Stimulated activated CD4-positive, alpha-beta T cell treated with anti-CD3 and anti-CD28 coated beads, Interleukin-15, amount 100 ng/mL, for 48 hours (primary cell): ENCODE measurements at places on chromosomes 16 and 17.

DNA sequence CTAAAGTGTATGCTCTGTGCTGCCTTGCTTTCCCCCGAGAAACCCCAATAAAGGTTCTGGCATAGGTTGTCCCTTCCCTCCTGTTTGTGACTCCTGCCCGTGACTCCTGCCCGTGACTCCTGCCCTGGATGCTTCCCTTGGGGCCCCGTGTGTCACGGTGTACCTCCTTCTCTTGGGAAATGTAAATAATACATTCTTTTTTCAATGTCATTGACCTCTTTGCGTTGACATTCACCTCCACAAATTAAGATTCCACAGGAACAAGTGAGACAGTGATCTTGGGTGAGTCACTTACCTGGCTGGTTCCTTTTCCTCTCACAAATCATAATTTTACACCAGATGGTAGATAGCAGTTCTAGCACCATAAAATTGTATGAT lies 632 bp downstream of the CCL15 start:
- DNase-seq: no peak

DNA sequence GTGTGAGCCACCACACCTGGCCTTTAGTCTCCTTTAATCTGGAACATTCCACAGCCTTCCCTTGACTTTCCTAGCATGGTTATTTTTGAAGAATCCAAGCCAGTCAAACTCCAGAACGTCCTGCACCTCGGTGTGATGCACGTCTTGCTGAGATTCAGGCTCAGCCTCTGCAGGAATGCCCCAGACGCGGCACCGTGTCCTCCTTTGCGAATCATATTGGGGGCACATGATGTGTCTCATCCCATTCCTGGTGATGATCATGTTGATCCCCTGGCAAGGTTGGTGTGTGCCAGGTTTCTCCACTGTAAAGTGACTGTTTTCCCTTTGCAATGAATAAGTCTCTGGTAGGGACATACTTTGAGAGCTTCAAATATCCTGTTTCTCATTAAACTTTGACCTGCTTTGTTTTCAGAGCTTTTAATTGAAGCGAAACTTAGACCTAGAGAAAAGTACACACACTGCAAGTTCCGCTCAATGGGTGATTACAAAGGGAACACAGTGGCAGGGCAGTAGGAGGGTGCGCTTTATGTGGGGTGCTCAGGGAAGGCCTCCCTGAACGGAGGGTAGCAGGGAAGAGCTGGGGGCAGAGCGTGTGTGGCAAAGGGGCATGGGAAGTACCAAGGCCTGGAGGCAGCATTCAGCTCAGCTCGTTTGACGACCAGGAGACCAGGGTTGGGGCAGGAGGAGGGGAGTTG lies 9.6 kb upstream of the ATP2C2 start:
- no peak for DNase-seq

DNA sequence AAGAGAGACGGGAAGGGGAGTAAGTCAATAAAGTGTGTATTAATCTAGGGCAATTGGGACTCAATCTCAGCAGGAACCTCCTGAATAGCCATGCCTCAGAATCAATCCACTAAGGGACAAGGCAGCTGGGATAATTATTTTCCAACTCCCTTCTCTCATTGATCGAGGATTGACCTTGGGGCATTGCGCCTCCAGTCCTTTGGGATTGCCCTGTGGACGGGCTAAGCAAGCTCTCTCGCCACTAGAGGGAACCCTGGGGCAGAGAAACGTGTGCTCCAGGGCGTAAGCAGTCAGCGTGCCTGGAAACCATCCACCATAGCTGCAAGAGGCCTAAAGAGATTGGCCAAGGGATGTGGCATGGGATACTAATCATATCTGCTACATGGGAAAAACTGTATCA lies 53.9 kb upstream of the ERCC4 start:
- peak; percentile 41 for DNase-seq

- DNase-seq: no peak
Measured at GRCh38 chr17:35778641-35779196, 16.7 kb downstream of the MMP28 start.

DNA sequence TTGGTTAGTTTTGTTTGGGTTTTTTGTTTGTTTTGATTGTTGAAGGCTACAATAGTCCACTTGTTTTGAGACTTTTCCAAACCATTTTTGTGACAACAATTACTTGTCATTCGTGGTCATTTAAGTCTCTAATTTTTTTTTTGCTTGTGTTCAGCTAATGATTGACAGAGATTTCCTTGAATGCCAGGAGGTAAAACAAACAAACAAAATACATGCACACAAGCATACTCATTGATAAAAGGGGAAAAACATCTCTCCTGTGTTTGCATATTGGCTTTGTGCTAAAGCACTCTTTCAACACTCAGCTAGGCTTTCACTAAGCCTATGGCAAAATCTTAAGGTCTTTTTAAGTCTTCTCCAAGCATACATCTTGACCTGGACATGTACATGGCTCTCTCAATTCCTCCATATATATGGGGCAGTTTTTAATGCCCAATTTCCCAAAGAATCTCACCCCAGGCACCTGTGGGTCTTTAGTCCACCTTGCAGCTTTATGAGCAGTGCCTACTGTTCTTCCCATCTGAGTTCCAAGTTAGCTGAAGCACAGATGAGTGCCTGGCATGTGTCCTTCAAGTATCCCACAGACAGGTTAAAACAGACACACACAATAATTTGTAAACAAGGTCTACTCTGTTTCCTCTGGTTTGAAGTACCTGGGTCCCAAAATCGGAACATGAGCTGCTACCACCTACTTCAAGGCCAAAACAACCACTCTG lies 24.2 kb upstream of the HS3ST3B1 start:
- DNase-seq: no peak

GRCh38 chr17:48442819-48443218 lies 12.8 kb upstream of the SKAP1 start:
- DNase-seq: no peak

DNA sequence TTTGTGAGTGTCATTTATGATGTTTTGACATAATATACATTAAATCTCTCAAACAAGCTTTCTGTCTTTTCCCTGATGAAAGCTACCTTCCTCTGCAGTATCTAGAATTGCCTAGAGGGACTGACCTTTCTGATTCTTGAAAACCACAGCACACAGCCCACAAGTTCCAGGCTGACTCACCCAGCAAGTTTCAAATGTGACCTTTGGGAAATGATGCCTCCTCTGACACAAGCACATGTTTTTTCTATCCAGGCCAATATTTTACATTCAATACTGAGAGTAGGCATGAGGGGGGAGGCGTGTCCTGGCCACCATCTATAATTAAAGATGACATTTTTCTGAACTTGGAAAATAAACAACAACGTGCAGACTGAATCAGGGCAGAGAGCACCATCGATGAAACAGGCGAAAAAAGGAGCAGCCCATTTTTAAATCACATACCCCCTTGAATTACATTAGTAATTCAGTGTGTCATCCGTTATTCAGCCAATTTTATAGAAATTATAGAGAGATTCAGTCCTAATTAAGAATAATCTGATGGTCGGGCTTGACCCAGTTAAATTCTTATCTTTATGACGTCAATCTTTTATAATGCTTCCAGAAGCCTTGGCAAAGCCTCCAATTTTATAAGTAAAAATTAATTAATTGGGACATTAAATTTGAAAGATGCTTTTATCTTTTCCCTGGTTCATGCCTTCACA lies 292.6 kb upstream of the CDH11 start:
- no peak for DNase-seq

DNA sequence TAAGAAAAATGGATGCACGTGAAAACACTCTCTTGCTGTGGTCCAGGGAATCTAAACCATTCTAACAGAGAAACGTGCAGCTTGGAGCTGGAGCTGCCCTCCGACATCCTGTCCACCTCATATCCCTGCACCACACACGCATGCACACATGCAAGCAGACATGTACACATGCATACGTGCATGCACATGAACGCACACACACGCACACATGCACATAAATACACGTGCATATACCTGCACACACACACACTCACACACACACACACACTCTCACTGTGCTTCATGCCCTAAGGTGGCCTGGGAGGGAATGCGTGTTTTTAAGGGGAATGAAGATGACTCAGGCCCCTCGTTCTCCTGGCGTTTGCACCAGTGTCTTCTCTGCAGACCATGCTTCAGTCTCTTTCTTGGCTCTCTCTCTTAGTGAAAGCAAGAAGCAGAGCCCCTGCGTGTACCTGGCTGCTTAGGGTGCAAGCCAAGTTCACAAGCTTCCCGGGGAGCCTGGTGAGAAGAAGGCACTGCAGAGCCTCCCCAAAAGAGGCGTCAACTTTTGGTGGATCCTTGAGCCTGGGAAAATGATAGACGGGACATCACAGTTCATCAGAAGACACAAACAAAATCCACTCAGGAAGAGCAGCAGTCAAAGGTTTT lies 72.8 kb downstream of the GOSR1 start:
- DNase-seq: no peak
